ENCODE measurements at places on chromosomes 11 and 22.

- no peak for DNase-seq
Observed at GRCh38 chr22:43099095-43099494, 9.9 kb upstream of the TTLL1 start.

- no peak for DNase-seq
Observed at GRCh38 chr22:31126869-31127175, 4.1 kb downstream of the INPP5J start.

- DNase-seq, result peak; percentile 35
Observed at GRCh38 chr11:64185175-64185692, 737 bp upstream of the STIP1 start.

DNA sequence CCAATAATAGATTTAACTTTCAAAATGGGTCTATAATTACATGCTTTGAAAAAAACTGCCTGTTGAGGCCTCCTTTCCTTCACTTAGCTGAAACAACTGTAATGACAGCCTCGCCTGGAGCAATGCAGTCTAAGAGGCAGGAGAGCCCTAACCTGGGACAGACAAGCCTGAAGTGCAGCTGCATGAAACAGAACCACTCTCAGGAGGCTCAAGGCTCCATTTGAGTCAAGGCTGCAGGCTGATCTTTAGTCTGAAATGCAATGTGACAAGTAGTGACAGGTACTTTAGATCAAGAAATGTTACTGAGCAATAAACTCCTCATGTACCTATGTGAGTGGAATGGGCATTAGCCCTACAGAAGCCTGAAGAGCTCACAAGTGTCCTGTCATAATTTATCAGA is 414.0 kb upstream of the LUZP2 start:
- no peak for DNase-seq

DNA sequence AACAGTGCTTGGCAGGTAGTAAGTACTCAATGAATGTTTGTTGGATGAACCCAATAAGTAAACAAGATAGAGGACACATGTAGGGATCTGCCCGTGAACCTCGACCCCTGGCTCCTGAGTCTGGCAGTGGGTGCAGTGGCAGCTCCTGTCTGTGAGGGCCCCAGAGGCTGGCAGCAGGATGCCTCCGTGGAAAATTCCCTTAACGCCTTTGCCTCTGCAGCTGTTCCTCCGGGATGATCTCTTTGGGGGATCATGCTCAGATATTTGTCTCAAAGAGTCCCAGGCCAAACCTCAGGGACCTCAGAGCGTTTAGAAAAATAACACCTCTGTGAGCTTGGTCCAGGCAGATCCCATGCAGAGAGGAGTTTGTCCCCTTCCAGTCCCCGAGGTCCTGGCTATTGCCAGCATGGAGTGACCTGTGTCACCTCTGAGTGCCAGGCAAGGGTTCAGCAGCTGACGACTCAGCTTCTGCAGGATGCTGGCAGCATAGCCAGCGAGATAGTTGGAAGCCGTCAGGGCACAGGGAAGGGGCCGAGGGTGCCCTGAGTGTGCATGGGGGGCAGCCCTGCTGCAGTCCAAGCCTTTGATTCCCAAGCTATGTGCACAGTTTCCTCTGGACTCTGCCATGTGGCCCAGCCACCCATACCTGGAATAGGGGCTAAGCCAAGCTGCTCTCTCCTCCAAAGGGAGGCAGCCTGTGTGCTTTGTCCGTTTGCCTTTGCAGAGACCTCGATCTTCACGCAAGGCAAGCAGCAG is 613 bp upstream of the MCHR1 start:
- DNase-seq, result no peak

DNA sequence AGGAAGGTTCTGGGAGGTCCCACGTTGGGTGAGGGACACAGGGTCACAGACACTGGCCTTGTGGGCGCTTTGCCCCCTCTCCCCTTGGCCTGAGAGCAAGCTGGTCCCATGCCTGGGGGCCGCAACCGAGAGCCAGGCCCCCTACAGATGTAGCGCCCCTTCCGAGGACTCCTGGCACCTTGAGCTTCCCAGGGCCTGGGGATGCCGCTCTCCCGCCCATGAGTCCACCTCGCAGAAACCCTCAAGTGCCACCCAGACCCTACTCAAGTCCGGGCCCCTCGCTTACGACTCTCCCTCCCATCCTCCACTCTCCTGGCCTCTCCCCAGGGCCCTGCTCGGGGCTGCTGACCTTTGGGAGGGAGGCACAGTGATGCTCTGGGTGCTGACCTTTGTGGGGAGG is 204.0 kb downstream of the BRD1 start:
- DNase-seq, result no peak

DNA sequence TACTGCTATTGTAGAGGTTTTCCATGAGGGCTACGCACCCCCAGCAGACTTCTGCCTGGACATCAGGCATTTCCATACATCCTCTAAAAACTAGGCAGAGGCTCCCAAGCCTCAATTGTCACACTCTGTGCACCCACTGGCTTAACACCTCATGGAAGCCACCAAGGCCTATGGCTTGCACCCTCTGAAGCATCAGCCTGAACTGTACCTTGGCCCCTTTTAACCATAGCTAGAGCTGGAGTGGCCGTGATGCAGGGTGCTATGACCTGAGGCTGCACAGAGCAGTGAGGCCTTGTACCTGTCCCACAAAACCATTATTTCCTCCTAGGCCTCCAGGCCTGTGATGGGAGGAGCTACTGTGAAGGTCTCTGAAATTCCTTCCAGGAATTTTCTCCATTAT is 33.9 kb downstream of the AAMDC start:
- DNase-seq, result no peak

DNA sequence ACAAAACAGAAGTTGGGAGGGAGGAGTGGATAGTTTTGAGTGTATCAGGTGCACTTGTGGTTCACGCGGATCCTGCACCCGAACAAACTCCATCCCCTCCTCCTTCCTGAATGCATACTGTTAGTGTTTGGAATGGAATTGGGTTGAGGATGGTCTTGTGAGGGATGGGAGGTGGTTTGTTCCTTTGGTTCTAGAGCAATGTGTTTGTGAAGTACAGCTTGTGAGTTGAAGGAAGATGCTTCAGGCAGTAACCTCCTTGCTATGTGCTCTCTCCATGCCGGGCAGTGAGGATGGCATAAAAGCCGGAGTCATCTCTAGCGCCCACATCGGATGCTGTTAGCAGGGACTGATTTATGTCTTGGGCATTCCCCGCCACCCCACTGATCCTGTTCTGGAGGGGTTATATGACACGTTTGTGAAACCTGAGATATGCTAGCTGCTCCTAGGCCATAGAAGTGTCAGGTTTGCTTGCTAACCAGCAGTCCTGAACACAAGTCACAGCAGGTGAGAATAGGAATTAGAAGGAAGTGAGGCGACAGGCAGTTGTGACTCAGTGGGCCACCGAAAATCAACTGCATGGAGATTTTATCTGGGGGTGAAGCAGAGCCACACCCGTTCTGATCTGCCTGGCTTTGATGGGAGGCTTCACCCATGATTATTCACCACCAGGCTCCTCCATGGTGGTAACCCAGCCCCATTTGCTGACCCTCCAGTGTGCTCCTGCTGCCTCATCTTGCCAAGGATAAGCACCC is 2.2 kb downstream of the BCR start:
- peak; percentile 94 for DNase-seq

GRCh38 chr11:63023222-63023814 is 7.7 kb upstream of the SLC22A8 start:
- no peak for DNase-seq

GRCh38 chr11:125890447-125891100 is 3.1 kb downstream of the HYLS1 start:
- no peak for DNase-seq

DNA sequence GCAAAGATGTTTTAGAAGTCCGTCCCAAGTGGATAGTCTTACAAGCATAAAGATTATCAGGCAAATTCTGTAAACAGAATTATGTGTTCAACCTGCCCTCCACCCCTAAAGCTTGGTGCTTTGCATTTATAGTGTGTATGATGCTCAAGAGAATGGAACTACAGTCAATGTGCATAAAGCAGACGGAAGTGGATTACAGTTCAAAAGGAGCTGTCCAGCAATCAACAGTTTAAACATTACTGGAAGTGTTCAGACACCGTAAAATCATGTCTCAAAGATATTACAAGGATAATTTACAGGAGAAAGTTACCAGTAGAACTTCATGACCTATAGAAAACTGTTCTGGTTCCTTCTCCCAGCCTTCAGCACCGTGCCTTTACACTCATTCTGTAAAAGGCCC is 1.0 kb downstream of the RIC3 start:
- DNase-seq, result no peak

GRCh38 chr11:134170177-134170918 is 53.4 kb downstream of the NCAPD3 start:
- DNase-seq, result no peak

GRCh38 chr11:27075192-27075591 is 34.6 kb downstream of the BBOX1 start:
- DNase-seq, result no peak

DNA sequence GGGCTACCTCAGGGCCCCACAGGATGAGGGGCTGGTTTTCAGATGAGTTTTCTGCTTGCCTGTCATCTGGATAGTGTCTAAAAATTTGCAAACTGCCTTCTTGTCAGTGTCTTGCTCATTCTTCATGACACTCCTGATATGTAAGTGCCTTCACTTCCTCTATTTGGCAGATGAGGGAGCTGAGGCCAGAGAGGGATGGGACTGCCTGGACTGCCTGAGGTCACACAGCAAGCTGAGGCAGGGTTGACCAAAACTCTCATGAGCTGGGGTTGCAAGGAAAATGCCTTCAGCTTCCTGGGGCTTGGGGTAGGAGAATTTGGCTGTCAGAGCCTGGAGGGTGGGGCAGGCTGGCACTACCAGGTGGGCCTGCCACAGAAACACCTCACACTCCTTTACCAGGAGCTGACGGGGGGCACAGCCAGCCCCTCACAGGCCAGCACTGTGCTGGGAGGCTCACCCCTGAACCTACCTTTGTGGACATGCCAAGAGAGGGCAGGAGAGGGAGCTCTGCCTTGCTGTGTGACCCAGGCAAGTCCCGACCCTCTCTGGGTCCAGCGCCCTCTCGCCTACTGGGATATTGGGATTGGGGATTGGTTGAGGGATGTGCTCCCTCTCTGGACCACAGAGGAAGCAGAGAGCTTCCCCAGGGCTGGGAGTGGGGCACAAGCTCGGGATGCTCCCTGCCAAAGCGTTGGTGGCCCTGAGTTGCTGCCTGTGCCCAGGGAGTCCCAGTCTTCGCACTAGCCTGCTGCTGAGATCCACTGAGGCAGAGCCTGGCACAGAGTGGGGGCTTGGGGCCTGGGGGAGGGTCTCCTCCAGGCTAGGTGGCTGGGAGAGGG is 1.9 kb upstream of the P2RY6 start:
- no peak for DNase-seq

- DNase-seq, result no peak
Observed at GRCh38 chr11:46267930-46268329, 9.5 kb upstream of the CREB3L1 start.

- DNase-seq, result no peak
Observed at GRCh38 chr22:26443901-26444690, 15.0 kb downstream of the ASPHD2 start.

GRCh38 chr11:38384568-38384967 is 1786.5 kb upstream of the RAG2 start:
- DNase-seq, result no peak

GRCh38 chr22:23565915-23566704 is 14.0 kb downstream of the IGLL1 start:
- no peak for DNase-seq

- no peak for DNase-seq
Observed at GRCh38 chr22:22703715-22704114, 59.3 kb downstream of the GGTLC2 start.

- DNase-seq, result peak; percentile 76
Observed at GRCh38 chr11:1693327-1694063, 3.5 kb upstream of the KRTAP5-6 start.

DNA sequence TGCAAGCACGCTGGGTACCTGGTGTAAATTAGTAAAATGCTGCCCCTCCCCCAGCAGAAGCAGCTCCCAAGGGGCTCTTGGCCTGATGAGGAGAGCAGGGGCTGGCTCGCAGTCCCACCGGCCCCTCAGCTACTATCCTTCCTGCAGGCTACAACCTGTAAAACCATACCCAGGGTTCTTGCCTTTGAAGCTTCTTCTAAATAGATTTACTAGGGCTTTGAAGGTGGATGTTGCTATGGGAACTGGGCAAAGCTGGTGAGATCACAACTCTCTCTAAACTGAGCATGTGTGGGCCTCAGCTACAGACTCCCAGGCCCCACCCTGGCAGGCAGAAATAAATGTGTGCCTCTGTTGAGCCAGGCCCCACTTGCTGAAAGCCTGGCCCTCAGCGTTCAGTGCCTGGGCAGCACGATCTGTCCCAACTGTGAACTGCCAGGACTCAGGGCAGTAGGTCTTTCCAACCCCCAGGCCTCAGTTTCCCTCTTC is 18.5 kb downstream of the CD5 start:
- peak; percentile 41 for DNase-seq

GRCh38 chr11:18243783-18244362 is 4.6 kb downstream of the SAA2 start:
- DNase-seq, result peak; percentile 81

GRCh38 chr22:29740216-29740615 is 20.4 kb downstream of the CABP7 start:
- DNase-seq, result no peak

GRCh38 chr11:112999520-112999919 is 38.3 kb downstream of the NCAM1 start:
- DNase-seq, result no peak

GRCh38 chr11:1467270-1467669 is 19.3 kb downstream of the MOB2 start:
- DNase-seq, result no peak

DNA sequence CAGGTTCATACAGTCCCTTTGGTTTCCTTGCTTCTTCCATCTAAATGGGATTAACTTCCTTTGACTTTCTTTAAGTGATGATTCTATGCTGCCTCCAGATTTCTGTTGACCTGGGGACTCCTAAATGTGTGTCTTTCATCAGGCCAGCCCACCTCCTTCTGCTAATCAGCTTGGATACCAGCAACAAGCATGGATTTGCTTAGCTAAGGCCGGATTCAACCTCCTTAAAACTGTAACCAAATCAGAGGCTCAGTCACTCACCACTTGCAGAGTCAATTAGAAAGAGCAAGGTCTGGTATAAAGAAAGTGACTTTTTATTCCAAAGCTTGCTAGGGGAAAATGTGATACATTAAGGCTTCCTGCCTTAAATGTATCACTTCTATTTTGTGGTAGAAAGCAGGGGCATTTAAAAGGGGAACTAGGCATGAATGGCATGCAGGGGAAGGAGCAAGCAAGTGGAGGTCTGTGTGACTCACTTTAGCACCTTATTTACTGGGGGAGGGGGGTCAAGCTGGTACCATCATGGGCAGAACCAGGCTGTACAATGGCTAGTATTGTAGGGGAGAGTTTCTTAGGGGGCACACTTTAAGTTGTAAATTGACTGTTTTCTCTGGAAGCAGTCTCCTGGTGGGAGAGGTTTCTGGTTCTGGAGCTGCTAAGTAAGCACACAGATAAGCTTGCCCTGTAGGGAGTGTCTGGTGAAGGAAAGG is 239.0 kb upstream of the PDGFD start:
- no peak for DNase-seq

- no peak for DNase-seq
Observed at GRCh38 chr22:39123751-39124581, 26.9 kb downstream of the APOBEC3H start.

GRCh38 chr22:37336579-37336978 is 54.3 kb downstream of the CYTH4 start:
- no peak for DNase-seq

GRCh38 chr11:79198898-79199250 is 242.0 kb downstream of the TENM4 start:
- no peak for DNase-seq
